ENCODE measurements at places on chromosomes 3 and 15. TPM values are rescaled to one million over a fixed set of nuclear protein-coding genes. Genes with fewer than 3 reads are reported as not detected.

HGD gene
- total RNA-seq: not detected

DNA sequence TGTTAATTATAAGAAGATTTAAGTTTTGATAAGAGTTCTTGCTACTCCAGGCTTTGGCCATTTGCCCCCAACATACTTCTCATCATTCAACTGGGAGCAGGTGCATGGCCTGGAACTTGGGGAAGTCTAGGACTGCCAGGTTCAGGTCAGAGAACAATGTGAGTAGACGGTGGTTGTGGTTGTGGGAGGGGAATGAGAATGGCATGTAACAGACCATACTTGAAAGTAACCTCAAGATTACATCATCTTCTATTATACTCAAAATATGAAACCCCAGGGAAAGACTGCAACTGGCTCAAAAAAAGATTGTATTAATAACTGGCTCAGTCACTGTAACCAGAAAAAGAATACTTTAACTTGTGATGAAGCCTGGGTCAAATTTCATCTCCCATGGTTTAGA lies 364.9 kb upstream of the DPPA4 start:
- no peak for DNase-seq

DNA sequence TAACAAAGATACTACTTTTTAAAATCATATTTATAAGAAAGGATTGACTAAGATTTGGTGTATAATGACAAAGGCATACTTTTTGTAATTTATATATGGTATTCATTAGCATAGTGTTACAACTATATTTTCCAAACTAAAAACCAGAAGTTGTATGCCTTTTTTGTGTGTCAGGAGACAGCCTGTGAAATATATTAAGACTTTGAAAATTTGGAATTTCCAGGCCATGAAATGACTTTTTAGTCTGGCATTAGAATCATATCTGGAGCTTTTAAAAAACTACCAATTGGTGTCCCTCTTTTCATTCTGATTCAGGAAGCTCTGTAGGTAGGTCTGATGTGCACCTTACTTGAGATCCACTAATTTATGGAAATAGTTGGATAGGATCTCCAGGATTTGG lies 41.9 kb downstream of the CALML4 start:
- no peak for DNase-seq

DNA sequence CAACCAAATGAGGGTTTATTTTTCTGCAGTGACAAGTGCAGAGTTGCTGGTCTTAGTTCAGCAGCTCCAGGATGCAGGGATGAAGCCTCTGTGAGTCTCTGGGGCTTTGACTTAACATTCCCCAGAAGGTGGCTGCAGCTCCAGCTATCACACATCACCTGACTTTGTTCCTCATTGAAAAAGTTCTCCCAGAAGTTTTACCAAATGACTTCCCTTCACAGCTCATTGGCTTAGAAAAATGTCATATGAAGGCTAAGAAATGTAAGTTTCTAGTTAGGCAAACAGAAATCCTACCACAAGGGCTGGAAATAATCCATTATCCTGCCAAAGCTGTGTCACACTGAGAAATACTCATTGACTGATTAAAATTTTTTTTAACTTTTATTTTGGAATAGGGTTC lies 184.9 kb downstream of the MINAR1 start:
- DNase-seq: no peak

- DNase-seq: no peak
Measured at GRCh38 chr15:41691471-41691870, 31.3 kb downstream of the MGA start.
